Renal cortical epithelial cell (primary cell): ENCODE measurements at places on chromosomes 4 and X.

DNA sequence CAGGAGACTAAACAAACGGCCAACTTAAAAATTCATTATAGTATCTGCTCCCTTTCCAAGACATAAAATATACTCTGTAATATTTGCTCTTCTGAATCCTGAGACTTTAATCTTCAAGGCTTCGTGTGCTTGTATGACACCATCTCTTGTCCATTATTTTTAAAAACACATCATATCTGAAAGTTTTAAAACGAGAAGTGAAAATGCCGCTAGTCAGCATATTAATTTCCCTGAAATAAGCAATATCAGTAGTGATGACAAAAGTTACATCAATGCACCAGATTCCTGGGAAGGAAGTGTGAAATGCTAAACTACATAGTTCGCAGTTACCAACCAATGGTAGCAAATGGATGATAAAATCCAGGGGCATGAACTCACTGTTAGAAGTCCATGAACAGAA is 66.8 kb upstream of the EXOC1L start:
- DNase-seq: no peak

- DNase-seq: no peak
Measured at GRCh38 chr4:4428966-4429875, 42.3 kb downstream of the NSG1 start.

DNA sequence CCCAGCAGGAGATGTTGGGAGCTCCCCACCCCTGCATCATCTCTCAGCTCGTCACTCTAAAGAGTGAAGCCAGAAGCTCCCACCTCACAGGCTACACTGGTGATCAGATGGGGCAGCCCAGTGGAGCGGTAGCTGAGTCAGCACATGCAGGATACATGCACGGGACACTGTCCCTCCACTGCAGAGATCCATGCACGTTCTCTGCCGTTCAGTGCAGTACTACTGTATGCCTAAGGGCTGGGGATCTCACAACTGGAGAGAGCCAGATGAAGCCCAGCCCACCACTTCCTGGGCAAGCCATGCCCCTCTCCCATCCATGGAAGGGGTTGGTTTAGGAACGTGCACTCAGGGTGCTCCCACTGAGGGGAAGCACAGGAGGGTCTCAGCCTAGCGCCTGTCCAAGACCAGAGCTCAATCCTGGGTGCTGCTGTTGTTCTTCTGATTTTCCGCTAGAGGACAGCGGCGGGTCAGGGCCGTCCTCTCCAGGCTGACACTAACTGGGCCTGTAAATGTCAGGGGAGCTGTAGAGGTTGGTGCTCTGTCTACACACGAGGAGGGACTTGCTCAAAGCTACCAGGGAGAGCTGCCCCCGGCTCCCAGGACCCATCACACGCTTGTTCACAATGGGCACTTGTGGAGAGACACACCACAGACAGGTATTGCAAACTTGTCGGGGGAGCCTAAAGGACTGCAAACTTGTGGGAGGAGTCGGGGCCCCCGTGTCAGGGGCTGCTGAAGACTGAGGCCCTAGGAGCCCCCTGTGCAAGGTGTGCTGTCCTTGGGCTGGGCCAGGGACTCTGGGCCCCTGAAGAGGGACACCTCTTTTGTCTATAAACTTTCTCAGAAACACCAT is 18.2 kb upstream of the ABLIM2 start:
- no peak for DNase-seq

- DNase-seq: no peak
Measured at GRCh38 chr4:144970597-144970996, 127.4 kb downstream of the ANAPC10 start.

DNA sequence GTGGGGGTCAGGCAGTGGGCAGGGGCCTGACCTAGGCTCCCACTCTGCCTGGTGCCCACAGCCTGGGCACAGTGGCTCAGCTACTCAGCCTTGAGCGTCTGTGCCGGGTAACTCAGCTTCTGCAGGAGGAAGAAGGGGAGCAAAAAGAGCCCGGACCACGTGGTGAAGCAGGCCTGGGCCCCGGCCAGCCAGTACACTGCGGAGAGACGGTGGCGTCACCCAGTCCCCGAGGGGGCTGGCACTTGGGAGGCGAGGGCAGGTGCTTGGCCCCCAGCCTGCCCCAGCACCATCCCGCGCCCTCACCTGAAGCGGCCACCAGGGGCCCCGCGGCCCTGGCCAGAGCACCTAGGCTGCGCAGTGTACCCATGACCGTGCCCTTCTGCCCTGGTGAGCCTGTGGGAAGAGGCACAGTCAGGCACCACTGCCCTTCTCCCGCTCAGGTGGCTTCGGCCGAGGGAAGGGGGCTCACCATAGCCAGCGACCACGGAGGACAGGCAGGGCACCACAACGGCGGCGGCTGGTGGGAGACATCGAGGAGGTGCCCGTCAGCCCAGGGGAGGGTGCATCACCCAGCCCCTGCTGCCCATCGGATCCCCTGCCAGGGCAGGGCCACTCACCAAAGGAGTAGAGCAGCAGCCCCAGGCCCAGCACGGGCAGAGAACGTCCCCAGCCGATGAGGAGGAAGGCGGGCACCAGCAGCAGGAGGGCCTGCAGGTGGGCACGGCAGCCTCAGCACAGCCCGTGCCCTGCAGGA is 32.3 kb downstream of the NOP14 start:
- no peak for DNase-seq

DNA sequence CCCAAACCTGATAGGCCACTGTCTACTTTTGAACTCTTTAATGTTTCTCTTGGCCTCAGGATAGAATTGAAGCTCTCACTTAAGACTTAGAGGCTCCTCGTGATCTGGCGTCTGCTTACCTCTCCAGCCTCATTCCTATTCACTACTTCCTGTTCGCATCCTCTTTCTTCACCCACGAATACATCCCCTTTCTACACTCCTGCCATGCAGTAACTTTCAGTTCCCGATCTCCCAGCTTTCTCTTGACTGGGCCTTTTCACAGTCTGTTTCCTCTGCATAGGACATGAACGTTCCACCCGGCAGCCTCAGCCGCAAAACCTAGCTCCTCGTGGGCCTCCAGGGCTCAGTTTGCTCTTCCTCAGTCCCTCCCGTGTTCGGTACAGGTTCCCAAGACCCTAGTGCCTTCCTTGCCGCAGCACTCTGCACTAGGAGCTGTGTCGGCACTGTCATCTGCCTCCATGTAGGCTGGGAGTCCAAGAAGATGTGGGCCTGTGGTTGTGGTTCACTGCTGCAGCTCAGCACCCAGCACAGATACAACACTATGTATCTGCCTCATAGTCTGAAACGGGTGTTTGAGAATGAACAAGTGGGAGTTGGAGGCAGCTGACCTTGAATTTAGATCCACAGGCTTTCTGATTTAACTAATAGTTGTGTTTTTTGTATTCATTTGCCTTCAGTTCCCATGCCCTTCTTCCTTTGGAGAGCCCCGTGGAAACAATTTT is 15.8 kb downstream of the RPL39 start:
- DNase-seq: no peak

GRCh38 chrX:17719711-17720110 is 17.6 kb upstream of the SCML1 start:
- DNase-seq: no peak

DNA sequence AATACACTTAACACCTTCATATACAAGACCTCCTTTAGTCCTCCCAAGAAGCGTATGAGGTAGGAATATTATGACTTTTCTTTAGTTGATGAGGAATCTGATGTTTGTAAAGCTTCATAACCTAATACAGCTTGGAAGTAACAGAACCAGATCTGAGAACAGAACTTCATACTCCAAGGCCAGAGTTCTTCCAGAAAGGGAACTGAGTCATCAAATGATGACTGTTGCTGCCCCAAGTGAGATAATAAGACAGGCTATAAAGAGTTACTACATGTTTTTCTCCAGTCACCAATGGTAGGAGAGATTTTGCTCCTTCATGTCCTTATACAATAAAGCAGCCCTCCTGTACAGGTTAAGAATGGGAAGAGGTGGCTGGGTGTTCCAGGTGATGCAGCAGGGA is 74.3 kb upstream of the ANXA3 start:
- peak; percentile 61 for DNase-seq

DNA sequence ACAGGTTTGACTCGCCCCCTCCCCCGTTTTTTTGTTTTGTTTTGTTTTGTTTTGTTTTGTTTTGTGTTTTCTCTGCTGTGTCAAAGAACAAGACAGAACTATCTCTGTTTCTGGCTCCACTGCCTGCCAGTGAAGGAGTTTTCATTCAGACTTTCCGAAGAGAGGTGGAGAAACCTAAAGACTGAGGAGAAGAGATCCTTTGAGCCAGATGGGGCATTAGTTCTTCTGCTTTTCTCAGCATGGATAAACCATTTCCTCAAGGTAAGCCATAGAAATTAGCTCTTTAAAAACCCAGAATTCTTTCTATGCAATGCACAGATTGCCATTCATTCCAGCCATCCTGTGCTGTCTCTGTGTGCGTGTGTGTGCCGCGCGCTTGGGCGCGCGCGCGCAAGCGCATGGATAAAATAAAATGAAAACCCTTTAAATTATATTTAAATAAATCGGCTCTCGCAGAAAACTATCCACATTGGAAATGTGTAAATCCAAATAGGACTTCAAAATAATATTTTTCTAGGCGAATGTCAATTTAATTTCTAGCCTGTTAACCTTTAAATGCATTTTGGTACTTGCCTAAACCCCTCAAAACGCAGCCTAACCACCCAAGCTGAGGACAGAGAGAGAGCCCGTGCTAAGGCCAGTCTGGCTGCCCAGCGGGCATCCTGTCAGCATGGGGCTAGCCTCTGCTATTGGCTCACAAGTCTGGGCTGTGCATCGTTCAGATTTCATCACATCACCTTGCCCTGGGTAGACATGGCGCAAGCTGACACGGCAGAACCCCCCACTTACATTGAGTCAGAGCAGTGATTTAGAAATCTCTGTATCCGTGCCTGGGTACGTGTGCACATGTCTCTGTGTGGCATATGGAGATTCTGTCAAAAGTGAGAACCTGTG is 113.0 kb upstream of the VAMP7 start:
- DNase-seq: peak; percentile 48

GRCh38 chr4:104795264-104795939 is 300.7 kb upstream of the CXXC4 start:
- peak; percentile 57 for DNase-seq

- no peak for DNase-seq
Measured at GRCh38 chrX:109841257-109841656, 108.2 kb upstream of the ACSL4 start.

- DNase-seq: no peak
Measured at GRCh38 chr4:8647094-8647570, 54.6 kb downstream of the CPZ start.

DNA sequence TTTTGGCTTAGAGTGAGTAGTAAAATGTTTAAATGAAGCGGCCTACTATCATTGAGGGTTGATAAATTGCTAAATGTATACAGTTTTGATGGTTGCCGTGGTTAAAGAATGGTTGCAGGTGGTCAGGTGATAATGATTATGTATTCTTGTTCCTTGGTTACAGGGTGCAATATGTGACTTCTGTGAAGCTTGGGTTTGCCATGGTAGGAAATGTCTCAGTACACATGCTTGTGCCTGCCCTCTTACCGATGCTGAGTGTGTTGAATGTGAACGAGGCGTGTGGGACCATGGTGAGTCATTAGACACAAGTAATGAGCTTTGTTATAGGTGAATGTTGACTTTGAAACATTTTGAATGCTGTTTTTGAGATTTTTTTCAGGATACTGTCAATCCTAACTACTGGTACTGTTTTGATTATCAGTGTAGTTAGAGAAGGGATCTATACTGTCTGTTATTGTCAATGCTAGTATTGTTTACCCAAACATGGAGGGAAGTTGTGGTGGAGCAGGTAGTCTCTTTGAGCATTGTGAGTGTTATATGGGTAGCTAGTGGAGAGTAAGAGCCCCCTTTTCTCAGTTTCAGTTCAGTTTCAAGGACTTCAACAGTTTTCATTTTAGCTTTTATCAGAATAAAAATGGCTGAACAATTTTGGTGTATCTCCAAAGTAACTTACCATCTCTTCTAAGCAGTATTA is 8.9 kb downstream of the ZNF330 start:
- DNase-seq: no peak

GRCh38 chrX:136850441-136851175 is 29.9 kb downstream of the RBMX start:
- peak; percentile 9 for DNase-seq

- DNase-seq: no peak
Measured at GRCh38 chr4:132513491-132513890, 635.6 kb upstream of the PCDH10 start.

DNA sequence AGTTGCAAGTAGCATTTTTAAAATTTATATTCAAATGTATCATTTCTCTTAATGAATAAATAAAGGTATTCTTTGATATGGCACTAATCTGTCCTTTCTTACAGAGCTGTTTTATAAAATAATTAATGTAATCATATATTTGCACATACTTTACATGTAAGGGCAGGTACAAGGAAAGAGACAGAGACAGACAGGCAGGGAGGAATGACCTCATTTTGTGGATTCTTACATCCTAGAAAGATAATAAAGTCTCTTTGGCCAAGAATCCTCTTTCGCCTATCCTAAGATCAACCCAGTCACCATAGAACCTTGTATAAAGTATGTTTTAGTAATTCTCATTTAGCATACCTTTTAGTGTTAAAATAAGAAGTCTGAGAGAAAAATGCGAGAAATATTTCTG is 98.5 kb upstream of the CTSO start:
- no peak for DNase-seq

DNA sequence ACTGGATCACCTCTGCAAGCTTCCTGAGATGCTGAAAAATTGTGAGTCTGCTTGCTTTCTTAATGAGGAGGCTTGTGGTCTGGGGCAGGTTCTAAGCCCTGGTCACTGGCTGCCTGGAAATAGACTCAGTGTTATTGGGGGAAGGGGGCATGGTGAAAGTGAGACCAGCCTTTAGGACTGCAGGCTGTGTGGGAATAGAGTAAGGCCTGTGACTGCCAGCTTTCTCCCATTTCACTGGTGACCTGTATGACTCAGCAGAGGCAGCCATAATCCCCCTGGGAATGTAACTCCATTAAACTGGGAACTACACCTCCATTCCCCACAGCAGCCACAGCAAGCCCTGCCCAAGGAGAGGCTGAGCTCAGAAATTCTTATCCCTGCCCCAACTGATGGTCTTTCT is 55.9 kb upstream of the IL15 start:
- peak; percentile 12 for DNase-seq

- DNase-seq: no peak
Measured at GRCh38 chrX:19991350-19991718, 473 bp upstream of the BCLAF3 start.

DNA sequence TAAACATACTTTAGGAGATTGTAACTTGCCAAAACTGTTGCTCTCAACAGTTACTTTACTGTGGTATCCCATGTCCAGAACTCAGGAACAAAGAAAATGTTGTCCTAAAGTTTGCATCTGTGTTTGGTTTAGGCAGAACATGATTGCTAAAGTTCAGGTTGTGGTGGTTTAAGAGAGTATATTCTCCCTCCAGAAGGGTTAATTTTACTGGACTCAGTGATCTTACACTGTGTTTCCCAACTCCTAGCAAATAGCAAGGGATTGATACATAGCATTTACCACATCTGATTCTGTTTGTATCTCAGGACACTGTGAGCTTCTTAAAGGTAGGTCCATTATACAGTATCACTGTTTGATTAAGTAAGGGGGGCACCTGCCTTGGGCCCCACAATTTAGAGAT is 13.3 kb upstream of the DCK start:
- DNase-seq: no peak

GRCh38 chr4:66606908-66607307 is 936.6 kb upstream of the EPHA5 start:
- no peak for DNase-seq
